ENCODE measurements at places on chromosomes 7 and 10.

DNA sequence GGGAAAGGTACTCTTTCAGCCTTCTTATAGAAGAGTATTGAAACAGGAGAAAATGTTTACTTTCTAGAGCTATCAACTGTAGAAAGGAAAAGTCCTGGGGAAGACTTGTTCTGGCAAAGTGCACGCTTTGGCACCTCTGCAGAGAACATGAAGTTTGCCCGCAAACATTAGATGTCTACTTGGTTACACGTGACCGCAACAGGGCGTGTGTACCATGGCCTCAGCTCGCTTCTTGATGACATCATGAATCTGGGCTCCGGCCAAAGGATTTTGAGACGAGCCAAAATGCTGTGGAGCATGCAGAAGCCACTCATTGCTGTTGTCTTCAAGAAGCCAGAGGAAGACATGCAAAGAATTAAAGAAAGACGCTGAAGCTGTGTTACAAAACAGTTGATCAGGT is 8.6 kb upstream of the TAS2R60 start:
- DNase-seq = no peak

DNA sequence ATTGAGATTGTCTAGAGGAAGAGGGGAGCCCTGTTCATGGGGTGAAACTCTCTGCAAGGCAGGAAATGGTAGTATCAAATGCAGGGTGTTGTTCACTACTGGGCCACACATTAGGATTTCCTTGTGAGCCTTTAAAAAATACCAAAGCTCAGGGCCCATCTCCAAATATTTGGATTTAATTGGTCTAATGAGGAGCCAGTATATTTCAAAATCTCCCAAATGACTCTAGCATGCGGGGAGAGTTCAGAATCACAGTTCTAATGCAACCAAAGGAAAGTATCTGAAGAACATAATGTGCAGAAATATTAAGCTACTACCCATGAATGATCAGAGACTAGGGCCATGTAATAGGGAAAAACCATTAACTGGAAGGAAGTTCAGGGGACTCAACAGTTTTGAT is 27.3 kb downstream of the JCAD start:
- DNase-seq = no peak

DNA sequence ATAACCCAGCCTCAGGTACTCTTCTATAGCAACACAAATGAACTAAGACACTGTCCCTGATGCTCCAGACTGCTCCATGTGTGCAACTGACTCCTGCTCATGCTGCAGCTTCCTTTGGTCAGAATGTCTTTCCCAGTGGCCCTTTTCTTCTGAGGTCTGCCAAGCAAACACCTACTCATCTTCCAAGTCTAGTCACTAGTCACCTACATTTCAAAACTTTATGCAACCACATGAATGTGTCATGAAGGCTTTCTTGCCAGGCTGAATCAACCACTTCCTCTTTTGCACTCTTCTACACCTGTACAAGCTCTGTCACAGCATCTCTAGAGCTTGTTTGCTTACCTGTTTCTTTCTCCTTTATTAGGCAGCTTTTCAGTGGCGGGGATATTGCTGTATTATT is 75.8 kb downstream of the LSMEM1 start:
- no peak for DNase-seq

DNA sequence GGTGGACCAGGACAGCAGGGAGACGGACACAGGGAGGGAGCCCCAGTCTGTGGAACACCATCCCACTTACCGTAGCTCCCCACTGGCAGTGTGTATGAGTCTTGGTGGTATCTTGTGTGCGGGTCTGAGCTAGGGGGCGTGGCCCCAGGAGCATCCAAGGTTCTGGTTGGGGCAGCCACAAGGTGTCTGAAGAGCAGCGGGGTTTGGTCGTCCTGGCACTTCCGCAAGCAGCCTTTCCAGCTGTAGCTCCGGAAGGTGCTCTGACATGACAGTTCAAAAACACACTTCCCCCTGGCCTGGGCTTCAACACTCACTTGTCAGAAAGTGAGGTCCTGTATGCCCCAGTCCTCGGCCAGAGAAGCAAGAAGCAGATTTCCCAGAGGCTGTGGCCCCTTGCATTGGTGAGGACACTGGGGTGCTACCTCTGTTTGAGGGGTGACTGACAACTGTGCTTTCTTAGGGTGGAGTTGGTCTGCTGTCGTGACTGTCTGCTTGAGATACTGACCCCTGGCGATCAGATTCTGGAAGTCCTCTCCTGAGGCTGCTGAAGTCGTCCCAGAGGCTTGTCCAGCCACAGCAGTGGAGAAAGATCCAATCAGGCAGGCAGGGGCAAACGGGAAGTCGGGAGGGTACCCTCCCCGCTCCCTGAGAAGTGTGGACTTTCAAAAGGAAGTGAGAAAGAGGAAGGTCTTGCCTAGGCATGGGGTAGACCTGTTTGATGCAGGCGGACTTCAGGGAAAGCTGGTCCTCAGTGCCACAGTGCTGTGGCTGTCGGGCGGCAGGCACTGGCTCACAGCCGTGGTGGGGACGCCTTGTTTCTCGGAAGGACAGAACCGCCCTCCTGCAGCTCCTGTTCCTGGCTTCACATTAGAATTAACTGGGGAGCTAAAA is 51.4 kb upstream of the PFKFB3 start:
- DNase-seq = no peak

- no peak for DNase-seq
Measured at GRCh38 chr7:29606830-29607229, 43.2 kb downstream of the PRR15 start.

DNA sequence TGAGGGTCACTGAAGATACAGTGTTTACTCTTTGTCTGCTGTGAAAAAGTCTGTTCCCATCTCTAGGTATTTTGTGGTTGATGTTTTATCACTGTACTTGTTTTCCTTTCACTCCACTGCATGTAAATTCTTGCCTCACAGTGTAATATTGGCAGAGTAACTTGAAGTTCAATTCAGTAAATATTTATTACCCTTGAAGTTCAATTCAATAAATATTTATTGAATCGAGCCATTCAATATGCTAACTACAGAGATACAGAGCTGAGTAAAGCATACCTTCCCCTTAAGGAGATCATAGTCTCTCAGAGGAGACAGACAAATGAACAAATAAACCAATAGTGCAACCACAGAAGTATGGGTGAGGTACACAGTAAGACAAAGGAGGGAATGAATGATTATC is 9.2 kb downstream of the NUDT13 start:
- no peak for DNase-seq
